ENCODE measurements at places on chromosomes 7 and 10.

DNA sequence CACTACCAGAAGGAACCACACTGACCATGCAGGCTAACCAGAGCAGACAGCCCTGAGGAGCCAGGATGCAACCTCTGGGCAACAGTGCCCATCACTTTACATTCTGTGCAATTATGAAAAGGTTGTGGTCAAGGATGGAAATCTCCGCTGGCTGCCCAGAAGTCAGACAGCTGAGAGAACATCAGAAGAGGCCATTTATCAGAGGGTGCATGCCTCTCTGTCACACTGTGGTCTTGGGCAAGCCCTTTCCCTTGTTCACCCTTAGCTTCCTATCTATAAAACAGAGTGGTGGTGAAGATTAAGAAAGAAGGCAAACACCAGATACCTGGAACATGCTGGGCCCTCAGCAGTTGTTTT, 120.7 kb upstream of the GDF10 start:
- DNase-seq = no peak

DNA sequence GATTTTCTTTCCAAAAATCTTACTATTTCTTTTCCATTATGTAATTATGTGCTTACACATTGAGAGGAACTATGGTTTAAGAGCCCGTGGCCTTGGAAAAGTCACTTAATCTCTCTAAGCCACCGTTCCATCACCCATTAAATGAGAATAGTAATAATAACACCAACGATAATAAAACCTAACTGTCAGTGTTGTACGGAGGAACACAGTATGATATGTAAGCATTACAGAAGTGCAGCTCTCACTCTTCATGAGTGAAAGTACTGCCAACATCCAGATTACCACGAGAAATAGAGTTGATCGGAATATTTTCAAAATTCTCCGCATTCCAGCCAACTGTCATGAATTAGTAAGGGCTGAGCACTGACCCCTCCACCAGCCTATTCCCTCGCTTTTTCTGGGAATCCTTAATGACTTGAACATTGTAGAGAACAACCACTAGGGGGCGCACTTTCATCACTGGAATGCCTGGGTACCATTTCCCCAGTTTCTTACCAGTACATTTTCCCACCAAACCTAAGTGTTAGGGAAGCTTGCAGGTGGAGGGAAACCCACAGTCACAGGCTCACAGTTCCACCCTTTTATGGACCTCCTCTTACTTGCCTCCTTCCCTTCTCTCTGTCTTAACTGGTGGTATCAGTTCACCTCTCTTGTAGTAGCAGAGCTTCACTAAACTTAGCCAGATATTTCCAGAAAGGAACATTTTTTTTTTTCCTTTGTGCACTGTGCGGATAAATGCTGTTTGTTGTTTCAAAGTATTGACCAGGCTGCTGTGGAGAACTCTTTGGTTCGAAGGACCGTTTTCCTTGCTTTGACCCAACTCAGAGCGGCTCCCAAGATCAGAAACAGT, 27.8 kb downstream of the NKX2-3 start:
- no peak for DNase-seq

DNA sequence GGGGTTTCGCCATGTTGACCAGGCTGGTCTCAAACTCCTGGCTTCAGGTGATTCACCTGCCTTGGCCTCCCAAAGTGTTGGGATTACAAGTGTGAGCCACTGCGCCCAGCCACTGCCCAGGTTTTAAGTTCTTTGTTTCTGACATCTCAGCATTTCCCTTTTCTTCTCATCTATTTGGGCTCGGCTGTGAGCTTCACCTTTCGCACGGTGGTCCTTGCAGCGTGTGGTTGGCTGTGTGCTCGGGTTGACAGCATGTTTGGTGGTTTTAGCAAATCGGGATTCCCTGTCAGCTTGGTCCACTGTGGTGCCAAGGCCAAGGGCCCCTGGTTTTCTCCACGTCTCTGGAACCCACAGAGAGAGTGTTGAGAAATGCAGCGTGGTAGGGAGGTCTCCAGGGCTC, 138.8 kb downstream of the DNAJB6 start:
- no peak for DNase-seq

DNA sequence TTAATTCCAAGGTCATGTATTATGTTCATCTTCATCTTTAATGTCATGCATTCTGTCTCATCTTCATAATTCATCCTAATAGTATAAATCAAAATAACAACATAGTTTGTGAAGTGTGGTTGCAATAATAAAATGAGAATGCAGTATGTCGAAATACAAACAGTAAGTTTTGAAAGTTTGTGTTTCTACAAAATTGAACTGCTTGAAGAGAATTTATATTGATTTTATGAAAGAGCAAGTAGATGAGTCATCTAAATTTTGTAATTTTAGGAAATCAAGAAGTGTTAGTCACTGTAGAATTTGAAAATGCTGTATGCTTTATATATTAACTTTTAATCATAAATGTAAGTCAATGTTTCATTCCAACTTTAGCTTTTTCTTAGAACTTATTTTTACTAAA, 190.5 kb upstream of the PPP1R3A start:
- DNase-seq = no peak

DNA sequence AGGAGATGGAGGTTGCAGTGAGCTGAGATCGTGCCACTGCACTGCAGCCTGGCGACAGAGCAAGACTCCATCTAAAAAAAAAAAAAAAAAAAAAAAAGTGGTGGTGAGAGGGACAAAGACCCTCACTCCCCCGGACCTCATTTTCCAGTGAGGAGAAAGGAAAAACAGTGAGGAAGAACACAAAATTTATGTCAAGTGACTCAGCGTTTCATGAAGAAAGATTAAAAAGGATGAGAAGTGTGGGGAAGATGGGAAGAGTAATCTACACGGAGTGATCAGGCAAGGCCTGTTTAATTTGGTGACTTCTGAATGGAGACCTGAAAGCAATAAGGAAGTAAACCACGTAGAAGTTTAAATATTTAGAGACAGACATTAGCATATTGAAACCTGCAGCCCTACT, 7.0 kb downstream of the NUDT5 start:
- DNase-seq = no peak

GRCh38 chr10:45602082-45602730, 70.4 kb downstream of the ZFAND4 start:
- DNase-seq = no peak

DNA sequence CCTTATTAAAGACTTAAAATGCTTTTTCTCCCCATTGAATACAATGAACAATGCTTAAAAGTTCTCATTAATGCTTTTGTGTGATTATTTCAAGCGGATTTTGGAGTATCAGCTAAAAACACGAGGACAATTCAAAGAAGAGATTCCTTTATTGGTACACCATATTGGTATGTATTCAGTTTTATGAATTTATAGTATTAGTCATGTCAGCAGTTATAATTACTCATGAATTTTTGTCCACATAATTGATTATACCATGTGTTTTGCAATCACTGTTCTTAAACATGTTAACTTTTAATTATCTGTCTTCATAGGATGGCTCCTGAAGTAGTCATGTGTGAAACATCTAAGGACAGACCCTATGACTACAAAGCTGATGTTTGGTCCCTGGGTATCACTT, 31.9 kb downstream of the SLK start:
- no peak for DNase-seq

GRCh38 chr10:23096802-23097549, 1.6 kb downstream of the MSRB2 start:
- DNase-seq = no peak

DNA sequence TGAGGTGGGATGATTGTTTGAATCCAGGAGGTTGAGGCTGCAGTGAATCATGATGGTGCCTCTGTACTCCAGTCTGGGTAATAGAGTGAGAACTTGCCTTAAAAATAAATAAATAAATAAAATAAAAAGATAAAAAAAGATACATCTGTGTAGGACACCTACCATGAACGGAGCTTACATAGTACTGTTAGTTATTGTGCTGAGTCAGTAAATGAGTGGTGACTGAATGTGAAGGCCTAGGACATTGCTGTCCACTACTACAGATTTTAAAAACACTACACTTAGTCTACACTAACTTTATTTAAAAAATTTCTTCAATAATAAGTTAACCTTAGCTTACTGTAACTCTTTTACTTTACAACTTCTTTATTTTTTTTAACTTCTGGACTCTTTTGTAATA, 106.7 kb upstream of the ETV1 start:
- DNase-seq = no peak

DNA sequence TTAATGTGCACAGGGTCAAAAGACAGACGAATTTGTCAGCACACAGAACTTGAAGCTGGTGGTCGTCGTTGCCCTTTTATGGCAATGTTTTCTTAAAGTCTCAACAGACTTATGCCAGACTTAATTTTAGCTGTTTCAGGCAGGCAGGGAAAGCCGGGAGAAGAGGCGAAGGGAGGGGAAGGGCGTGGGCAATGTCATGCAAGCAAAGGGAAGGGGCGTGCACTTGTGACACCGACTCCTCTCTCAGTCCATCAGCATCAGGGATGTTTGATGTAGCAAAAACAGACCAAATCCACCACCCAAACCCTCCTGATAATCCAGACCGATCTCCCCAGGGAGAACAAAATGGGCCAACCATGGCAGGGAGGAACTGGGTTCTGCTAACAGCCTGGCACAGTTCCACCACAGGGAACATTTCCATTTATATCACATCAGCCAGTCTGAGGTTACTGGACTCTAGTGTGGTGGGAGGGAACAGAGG, 118.1 kb upstream of the RHEB start:
- DNase-seq = peak; percentile 36

DNA sequence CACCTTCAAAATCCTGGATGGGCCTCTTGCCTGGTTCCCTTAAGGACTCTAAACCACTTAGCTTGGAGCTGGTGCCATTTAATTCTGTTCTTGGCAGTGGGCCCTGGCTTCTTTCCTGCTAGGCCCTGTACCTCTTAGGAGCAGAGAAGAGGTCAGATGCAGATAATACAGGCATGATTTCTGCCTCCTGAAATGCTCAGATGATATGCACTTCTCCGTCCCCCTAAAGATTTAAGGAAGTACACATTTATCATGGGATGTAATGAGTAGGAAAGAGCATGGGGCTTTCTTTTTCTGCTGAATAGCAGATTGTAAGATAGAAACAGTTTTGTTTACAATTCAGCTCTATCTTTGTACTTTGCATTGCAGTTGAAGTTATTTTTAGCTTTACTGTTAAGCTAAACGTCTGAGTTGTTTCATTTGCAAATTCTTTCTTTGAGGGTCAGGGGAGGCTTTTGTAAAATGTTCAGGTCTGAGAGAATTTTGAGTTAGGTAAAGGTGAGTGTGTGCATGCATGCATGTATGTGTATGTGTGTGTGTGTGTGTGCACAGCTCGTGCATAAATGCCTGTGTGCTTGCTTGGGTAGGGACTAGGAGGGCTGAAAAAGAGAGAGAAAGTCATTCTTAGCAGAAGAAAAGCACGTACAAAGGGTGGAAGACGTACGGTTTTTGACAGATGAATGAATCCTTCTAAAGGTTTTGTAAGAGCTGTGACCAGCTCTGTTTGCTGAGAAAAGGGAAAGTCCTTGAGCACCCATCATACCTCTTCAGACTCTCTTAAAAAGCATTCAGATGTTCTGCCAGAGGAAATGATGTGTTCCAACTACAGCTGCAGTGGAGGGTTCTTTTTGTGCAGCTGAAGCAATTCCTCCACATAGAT, 364.2 kb downstream of the AUTS2 start:
- no peak for DNase-seq

DNA sequence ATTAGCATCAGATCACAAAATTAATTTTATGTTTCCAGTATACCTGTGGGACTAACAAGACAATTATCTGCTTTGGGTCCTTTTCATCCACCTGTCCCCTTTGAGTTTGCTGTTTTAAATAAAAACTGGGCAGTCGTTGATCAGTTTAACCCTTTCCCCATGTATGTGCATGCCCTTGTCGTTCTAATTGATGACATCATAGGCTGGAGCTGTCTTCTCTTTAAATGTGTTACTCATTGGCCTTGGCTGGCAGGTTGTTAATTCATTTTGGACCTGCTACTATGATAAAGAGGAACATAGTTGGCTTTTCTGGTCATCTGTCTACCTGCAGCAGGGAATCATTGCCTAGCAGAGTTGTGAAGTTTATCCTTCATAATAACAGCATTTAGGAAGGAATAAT, 53.8 kb downstream of the TASOR2 start:
- DNase-seq = no peak

GRCh38 chr7:151451156-151451555, 11.2 kb upstream of the CRYGN start:
- peak; percentile 6 for DNase-seq

DNA sequence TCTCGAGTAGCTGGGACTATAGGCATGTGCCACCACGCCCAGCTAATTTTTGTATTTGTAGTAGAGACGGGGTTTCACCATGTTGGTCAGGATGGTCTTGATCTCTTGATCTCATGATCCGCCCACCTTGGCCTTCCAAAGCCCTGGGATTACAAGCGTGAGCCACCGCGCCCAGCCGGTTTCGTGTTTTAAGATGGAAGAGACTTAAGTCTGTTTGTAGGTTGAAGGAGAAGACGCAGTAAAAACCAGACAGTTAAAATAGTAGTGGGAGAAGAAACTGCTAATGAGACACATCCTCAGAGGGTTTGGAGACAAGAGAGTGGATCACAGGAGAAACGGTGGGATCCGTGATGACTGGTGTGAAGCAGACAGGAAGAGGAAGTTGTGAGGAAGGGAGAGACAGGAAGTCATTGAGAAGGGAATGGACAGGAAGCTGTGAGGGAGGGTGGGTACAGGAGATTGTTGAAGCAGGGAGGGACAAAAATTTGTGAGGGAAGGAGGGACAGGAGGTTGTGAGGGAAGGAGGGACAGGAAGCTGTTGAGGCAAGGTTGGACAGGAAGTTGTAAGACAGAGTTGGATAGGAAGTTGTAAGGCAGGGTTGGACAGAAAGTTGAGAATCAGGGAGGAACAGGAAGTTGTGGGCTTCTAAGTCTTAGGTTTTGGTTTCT, 115.5 kb downstream of the WDFY4 start:
- DNase-seq = no peak

GRCh38 chr10:101221963-101222531, 7.2 kb downstream of the LBX1 start:
- DNase-seq = no peak

DNA sequence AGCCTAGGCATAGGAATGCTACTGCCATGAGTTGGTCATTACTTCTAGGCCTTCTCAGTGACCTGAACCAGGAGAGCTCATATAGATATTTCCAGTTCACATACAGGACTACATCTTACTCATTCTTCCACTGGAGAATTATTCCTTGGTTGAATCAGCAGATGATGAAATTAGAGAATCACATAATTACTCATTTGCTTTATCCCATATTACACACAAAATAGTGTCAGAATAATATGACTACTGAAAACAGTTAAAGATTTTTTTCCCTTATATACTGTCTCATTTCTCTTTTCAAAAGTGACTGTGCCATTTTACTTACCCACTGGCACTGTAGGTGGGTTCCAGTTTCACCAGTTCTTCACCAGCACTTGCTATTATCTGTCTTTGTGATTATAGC, 18.5 kb downstream of the BMS1 start:
- DNase-seq = no peak

Data from ovary (tissue), 10 donors.